ENCODE measurements at places on chromosomes 13 and 19.

DNA sequence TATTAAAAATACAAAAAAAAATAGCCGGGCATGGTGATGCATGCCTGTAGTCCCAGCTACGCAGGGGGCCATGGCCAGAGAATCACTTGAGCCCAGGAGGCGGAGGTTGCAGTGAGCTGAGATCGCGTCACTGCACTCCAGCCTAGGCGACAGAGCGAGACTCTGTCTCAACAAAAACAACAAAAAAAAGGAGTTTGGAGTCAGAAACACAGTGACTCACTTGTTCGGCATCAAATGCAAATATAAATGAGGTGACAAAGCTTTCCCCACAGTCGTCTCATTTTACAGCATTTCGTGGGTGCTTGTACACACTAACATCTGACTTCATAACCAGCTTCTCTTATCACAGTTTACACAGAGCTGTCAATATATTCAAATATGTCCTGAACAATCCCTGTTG is 11.0 kb downstream of the ZNF665 start:
- DNase-seq = no peak

- DNase-seq = no peak
Measured at GRCh38 chr19:750640-751423, at the start of gene MISP. Gene MISP (plus strand): TSS chr19:751112. CDS start chr19:756947, 5,835 bp downstream.

DNA sequence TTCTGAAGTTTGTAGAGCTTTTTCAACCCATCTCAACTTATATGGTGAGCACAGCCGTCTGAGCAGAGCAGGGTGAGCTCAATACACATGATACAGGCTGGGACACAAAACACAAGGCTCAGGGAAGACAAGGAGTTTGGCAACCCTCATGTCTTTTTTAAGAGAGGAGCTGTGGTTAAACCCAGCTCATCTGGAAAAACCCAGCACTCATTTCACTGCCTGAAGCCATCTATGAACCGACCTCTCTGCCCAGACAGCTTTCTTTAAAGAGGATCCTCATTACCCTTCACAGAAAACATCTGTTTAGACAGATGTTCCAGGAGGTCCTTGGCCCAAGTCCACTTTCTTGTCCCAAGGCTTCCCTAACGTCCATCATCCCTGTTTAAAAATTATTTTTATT is 170.0 kb upstream of the TSHZ3 start:
- DNase-seq = no peak

GRCh38 chr13:112690283-112690929 is 568 bp downstream of the ATP11A start:
- no peak for DNase-seq

- DNase-seq = no peak
Measured at GRCh38 chr19:23698711-23699520, 11.9 kb upstream of the ZNF675 start.

GRCh38 chr13:24680258-24680920 is at the start of gene ATP12A:
Gene ATP12A (plus strand): TSS chr13:24680408. CDS start chr13:24680744, 336 bp downstream.
- no peak for DNase-seq

DNA sequence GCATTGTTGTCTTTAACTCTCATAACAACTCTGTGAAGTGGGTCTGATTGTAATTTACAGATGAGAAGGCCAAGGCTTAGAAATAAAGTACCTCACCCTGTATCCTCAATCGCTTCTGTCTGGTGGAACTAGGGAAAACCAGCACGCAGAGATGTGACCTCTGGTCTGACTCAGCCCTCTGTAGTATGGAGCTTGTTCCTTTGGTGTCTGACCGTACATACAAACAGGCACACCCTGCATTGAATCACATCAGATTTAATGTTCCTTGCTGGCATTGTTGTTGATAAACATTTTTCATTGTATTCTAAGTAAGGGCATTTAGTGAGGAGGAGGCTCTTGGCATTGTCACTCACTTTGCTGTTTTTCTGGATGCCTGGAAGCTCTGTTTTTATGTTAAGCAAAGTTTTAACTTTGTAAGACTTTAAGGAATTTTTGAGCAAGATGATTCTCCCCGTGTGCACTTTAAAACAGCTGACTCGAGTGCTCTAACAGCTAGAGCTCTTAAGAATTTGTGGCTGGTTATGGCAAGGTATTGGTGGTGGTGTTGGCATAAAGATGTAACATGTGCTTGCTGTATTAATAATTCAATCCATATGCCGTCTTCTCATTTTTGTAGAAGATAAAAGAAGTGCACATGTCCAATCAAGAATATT is 89.0 kb upstream of the SPATA13 start:
- DNase-seq = peak; percentile 1

DNA sequence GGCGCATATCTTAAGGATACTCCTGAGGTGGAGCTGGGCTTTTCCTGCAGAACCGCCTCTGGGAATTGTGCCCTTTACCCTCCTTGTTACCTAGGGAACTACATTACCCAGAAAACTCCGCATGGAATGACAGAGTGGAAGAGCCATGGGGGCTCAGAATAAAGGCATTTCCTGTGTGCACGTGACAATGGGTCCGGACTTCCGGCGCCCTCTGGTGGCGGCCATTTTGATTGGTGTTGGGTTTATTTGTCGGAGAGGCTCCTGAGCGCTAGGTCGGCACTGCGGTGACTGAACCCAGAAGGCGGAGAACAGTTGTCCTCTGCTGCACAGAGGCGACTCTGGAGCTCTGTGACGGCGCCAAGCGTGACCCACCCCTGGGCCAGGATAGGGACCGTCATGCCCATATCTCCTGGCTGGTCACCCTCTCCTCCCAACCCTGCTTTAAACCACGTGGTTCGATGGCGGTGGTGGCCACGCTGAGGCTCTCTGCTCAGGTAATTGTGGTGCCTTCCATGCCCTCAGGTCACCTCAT is at the start of gene ZNF587B:
TSS of gene ZNF587B (plus strand) at position 229 of the 532 bp plus-strand sequence. CDS start at position 459, 230 bp downstream.
- DNase-seq = no peak

- no peak for DNase-seq
Measured at GRCh38 chr13:66886264-66886663, 343.9 kb downstream of the PCDH9 start.

GRCh38 chr13:68168448-68168847 is 938.3 kb upstream of the PCDH9 start:
- DNase-seq = no peak

- DNase-seq = no peak
Measured at GRCh38 chr13:31528176-31528575, 211.2 kb upstream of the RXFP2 start.

DNA sequence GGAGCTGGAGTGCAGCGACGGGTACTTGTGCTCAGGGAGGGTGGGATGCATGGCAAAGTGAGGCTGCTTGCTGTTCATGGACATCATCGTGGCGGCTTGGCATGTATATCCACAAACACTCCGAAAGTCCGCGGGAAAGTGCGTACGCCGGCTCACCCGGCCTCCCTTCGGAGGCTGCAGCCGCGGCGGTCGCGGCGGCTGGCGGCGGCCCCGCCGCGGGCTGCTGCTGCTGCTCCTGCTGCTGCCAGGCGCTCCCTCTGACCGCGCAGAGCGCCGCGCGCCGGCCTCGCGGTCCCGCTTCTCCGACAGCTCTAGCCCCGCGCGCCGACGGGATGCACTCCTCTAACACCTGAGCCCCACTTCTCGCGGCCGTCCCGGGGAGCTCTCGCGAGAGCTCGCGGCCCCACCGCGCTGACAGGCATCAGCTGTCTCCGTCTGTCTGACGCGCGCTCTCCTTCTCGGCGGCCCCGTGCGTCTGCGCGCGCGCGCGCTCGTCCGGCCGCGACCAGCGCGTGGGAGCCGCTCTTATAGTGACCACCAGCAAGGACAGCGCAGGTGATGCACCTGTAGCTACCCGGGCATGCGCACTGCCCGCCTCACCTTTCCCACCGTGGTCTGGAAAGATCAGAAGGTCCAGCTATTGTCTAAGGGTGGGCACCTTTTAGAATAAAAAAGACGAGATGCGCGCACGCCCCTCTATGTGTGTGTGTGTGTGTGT is at the start of gene POU4F1:
TSS of gene POU4F1 (minus strand) at position 313 of the 718 bp plus-strand sequence. CDS start at position 87, 226 bp downstream.
- DNase-seq = no peak

- peak; percentile 27 for DNase-seq
Measured at GRCh38 chr13:28478127-28478526, 16.8 kb downstream of the FLT1 start.

DNA sequence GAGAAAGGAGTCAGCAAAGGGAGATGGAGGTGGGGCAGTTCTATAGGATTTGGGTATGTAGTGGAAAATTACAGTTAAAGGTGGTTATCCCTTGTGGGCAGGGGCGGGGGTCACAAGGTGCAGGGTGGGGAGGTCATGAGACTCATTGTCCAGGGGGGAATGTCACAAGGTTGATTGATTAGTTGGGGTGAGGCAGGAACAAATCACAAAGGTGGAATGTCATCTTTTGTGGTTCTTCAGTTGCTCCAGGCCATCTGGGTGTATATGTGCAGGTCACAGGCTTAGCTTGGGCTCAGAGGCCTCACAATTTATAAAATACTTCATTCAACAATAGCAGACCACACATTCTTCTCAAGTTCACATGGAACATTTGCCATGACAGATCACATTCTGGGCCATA is 109.6 kb downstream of the ATP11A start:
- DNase-seq = no peak

DNA sequence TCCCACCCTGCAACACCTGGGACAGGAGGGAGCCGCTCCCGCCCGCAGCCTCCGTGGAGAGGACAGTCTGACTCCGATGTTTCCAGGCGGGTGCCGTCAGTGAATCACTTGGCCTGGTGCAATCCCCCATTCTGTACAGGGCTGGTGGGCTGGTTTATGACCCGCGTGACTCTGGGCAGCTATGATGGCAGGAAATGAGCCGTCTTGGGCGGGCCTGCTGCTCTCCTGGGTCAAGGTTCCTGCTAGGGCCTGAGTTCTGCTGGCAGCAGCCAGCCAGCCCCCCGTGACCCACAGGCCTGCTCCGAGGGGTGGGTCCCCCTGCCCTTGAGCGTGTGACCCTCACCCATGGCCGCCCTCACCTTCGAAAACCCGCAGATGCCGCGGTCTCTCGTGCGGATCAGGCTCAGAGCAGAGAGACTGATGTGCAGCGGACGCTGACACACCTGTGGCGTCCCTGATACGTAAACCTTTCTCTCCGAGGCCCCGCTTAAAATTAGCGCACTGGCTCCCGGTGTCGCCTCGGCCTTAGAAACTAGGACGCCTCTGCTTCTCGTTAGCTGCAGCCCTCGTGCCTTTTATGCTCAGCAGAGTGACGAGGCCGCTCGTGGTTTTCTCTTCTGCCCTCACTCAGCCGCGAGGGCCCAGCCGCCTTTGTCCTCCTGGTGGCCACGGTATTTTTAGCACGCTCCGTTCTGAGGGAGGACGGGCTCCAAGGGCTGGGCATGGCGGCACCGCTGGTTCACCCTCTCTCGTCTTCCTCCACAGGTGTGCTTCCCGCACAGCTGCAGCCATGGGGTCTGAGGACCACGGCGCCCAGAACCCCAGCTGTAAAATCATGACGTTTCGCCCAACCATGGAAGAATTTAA is 63.4 kb downstream of the KDM4B start:
- no peak for DNase-seq

DNA sequence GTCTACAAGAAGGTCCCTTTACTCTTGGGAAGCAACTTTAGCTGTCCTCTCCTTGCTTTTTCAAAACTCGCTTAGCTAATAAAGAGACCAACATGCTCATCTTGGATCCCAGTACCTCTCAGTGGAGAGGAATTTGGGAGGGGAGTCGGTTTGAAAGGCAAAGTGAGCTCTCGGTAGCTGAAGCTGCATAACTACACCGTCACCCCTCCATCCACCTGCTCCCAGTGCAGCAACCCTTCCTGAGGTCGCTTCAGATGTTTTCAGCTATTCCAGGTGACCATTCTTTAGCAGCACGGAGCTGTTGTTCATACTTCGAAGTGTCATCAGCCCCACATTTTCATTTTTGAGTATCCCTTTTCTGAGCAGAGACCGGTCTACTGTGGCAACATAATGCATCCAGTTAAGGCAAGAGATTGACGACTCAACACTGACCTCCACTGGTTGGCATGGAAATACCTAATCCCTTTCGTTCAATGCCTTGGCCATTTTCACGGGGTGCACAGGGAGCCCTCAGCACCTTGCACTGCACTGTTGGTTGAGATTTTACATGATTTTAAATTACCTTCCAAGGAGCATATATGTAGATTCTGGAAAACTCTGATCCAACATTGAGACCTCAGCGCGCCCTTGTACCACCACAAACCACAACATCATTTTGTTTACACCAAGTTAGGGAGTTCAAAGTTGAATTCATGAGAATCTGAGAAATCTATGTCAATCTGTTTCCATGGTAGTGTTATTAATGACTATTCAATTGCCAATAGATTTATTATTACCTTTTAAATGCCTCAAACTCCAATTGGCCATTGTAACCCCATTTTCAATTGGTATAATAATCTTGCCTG is 42.2 kb downstream of the DLEU7 start:
- DNase-seq = peak; percentile 78

- no peak for DNase-seq
Measured at GRCh38 chr13:58266271-58266670, 634.7 kb downstream of the PCDH17 start.

DNA sequence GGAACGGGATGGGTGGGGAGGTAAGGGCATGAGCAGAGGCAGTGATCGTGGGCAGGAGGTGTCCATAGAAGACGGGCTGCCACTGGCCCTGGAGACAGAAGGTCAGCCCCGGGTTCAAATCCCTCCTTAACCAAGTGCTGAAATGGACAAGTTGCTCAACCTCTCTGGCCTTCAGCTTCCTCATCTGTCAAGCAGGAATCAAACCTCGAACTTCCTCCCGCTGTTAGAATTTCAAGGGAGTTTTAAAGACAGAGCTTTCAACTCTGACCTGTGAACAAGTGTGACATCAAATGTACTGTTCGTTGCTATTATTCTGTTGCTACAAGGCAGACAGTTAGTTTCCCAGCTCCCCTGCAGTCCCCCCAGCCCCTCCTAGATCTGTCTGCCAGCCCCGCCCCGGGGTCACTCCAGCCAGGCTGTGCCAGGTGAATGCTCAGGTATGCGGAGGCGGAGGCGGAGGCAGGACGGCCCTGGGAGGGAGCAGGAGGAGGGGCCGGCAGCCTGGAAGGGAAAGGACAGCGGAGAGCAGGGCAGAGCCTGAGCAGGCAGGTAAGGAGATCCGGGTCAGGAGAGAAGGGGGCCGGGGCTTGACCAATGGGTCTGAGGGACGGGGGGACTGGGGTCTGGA is at the start of gene EPS8L1:
TSS of gene EPS8L1 (plus strand) at position 499 of the 628 bp plus-strand sequence. CDS start 576 bp downstream, outside the sequence.
- no peak for DNase-seq

- no peak for DNase-seq
Measured at GRCh38 chr13:108328848-108329247, 59.3 kb downstream of the TNFSF13B start.

- peak; percentile 53 for DNase-seq
Measured at GRCh38 chr13:44244288-44244687, 129.3 kb upstream of the SERP2 start.

DNA sequence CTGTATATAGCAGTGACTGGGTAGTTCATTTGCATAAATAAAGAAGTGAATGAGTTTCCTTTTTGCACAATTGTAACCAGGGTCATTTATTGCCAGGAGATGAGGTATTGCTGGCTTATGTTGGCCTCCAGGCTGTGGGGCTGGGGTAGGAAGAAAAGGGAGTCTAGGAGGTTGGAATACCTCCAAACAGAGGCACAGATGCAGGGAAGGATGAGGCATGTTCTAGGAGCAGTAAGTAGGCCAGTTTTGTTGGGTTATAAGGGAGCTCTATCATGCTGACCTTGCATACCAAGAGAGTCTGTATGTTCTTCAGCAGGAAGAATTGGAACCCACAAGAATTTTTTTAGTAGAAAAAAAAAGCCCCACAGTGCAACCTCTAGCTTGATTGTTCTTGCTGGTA is 17.2 kb upstream of the CYSLTR2 start:
- DNase-seq = no peak

All from amniotic stem cell (primary cell).